ENCODE measurements at places on chromosomes 5 and 9. TPM values are rescaled to one million over a fixed set of nuclear protein-coding genes. Genes with fewer than 3 reads are reported as not detected.

DNA sequence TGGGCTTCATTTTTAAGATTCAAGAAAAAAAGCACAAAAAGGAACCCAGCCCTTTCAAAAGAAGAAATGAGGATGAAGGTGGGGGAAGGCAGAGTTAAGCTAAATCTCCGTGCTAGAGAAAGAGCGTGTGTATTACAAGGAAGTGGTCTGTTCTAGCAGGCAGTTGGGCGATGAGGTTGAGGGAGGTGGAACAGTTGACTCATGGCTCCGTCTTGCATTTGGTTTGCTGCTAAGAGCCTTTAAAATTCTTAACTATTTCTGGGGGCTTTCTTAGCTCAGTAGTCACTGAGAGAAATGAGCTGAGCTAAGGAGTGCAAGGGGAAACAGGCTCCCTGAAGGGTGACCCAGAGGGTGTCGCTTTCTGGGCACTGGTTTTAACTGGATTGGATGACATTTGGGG is 117.4 kb downstream of the GCNT1 start:
- no peak for DNase-seq

DNA sequence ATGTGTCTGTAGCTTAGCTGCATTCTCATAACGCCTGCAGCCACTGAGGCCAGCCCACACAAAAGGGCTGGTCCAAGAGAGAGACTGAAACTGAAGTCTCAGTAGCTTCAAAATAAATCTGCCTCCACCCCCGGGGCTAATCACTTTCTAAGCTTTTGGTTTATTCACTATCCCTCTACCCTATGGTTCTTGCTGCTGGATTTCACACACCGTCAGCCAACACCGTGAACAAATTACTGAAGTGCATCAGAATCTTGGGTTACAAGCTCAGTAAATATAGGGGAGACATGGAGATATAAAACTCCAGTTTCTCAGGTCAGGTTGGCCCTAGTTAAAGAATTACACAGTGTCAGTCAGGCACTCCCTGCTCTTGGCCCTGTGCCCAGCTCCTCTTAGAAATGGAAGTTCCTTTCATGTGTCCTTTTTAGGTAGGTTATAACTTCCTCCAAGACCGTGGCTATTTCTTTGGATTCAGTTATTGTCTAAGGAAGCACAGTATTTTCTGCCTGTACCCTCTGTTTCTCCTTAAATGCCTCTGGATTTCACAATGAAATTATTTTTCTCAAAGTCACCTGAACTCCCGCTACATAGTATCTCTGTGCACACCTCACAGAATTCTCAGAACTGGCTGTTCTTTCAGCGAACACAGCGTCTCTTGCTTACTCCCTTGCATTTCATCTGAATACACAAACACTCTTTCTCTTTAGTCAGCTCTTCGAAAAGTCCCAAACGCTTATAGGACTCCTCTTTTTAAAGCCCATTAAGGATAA is 112.5 kb downstream of the FAM174A start:
- DNase-seq: no peak

GRCh38 chr5:58911270-58911669 is 328.4 kb downstream of the RAB3C start:
- DNase-seq: no peak

NRARP gene
- 16.9 TPM for total RNA-seq

DNA sequence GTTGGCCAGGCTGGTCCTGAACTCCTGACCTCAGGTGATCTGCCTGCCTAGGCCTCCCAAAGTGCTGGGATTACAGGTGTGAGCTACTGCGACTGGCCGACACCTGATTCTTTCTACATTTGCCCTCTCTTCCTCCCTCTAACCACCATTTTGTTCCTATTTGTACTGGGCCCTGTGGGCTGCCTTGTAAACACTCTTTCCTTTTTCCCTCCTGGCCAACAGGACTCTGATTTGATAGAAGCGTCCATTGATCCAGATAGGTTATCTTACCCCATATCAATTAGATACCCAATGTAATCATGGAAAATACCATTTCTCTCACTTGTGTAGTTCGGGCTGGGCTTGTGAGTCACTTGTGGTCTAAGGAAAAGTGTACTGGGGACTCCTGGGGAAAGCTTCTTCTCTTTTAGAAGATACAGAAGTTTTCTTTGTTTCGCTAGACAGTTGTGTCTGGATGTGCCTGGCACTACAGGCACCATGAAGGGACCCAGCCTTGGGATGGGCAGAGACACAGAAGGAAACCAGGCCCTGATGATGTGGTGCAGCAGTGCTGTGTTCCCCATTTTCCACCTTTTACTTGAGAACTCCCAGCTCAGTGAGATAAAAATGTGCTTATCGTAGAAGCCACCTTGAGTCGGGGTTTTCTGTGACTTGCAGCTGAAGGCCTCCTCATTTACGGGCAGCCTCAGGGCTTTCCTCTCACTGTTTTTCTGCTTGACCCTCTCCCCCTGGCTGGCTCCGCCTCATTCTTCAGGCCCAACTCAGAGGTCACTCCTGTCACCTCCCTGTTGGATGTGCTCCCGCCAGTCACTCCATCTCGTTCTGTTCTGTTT is 32.8 kb upstream of the CPEB4 start:
- DNase-seq: no peak

- no peak for DNase-seq
These were observed 27.3 kb downstream of the LHFPL2 start for GRCh38 chr5:78621291-78621738.

IL3 gene
- not detected for total RNA-seq

DNA sequence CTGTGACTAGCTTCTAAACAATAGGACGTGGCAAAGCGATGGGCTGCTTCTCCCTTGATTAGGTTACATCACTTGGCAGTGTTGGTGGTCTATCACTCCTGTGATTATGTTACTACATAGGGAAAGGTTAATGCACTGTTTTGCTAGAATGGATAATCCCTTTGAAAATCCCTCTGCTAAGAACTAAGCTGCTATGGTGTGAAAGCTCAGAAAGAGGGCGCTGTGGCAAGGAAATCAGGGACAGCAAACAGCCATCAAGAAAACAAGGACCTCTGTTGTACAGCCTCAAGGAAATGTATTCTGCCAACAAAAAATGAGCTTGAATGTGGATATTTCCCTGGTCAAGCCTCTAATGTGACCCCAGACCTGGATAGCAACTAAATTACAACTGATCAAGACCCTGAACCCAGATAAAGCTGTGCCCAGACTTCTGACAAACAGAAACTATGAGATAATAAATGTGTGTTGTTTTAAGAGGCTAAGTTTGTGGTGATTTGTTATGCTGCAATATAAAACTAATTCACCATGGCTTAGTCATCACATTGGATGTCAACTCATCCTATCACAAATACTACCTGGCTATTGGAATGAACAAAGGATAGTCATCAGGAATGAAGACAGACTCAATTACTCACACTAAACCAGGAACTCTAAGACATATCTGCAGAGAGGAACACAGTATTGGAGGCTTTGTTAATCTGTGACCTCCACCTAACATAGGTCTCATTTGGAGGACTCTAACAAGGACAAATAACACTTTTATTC is 1215.9 kb downstream of the EFNA5 start:
- DNase-seq: no peak

GRCh38 chr5:30324083-30324482 is 869.4 kb upstream of the CDH6 start:
- DNase-seq: no peak

DNA sequence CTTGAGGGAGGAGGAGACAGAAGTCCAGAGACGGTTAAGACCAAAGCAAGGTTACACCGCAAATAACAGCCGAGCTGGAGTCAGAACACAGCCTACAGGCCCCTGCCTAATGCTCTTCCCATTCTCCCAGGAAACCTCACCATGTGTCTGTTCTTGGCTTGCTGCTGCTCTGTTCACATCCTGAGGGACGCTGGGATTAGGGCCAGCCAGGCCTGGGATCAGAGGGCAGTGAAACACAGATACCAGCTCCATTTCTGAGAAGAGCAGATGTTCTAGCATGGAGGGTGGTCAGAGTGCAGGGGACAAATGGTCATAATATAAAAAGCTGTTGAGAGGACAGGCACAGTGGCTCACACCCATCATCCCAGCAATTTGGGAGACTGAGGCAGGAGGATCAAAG is 124.8 kb upstream of the LARP1 start:
- no peak for DNase-seq
